ENCODE measurements at places on chromosomes 5 and 9.

GRCh38 chr9:10050016-10050415 is 562.8 kb downstream of the PTPRD start:
- peak; percentile 43 for DNase-seq

DNA sequence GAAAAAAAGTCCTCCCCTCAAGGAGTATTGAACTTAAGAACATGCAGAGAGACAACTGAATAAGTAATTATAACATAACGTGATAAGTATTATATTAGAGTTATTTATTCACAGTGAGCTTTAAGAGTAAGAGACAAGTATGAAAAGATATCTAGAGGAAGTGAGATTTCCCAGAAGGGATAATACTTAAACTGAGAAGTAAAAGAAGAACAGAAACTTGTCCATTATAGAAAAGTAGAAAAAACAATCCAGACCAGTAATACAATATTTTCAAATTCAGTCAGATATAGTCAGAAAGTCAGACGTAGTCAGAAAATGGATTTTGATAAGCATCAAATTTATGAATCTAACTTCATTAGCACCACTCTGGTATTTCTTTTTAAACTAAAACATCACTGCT is 613.0 kb upstream of the CCNG1 start:
- no peak for DNase-seq

DNA sequence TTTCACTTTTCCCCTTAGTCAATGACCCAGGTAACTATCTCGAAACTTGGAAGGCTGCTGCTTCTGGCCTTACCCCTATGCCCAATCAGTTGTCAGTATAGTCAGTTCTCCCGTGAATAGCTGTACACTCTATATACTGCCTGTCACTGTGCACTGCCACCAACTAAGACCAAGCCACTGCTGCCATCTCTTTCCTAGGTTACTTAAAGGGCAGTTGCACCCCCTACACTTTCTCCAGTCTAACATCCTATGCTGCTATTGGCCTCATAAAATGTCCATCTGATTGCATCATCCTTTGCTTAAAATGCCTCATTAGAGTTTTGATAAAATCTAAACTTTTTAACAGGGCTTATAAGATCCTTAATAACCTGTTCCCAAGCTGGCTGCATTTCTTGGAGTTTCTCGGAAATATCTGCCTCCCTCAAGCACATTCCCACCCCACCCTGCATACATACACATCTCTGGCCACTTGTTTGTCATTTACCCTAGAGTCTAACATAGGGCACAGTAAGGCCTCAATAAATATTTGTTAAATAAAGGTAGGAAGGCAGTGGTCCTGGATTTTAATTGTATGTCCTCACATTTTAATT is 32.8 kb upstream of the TNFAIP8 start:
- no peak for DNase-seq

DNA sequence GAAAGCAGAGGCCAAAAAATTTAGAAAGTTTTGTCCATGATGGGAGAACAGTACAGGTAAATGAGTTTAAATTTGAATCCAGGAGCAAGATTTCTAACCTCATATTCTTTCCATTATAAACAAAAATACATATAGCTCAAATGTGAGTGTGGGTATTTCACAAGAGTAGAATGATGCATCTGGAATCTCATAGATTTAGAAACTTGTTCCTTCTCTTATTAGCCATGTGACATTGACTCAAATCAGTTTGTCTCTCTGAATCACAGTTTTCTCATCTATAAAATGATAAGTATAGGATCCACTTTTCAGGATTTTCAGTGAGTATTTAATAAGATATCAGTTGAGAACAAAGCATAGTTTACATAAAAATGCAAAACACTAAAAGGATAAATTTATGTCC is 436.3 kb upstream of the PAPPA start:
- DNase-seq, result peak; percentile 64

- DNase-seq, result no peak
Measured at GRCh38 chr5:142059304-142059940, 46.6 kb upstream of the GNPDA1 start.

DNA sequence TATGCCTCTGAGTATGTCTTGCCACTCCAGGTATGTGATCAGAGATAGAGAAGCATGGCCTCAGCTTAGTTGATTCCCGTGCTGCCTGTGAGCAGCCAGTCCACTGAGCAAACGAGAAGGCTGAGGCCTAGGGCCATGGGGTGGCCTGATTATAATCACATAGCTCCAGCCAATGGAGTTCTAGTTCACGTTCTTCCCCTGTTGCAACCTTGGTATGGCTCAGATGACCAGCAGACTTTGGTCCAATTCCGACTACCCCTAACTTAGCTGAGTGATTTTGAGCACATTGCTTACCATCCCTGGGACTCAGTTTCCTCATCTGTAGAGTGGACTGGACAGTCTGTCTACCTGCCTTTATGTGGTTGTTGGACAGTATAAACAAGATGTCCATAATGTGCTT is 68.4 kb downstream of the PPARGC1B start:
- no peak for DNase-seq

DNA sequence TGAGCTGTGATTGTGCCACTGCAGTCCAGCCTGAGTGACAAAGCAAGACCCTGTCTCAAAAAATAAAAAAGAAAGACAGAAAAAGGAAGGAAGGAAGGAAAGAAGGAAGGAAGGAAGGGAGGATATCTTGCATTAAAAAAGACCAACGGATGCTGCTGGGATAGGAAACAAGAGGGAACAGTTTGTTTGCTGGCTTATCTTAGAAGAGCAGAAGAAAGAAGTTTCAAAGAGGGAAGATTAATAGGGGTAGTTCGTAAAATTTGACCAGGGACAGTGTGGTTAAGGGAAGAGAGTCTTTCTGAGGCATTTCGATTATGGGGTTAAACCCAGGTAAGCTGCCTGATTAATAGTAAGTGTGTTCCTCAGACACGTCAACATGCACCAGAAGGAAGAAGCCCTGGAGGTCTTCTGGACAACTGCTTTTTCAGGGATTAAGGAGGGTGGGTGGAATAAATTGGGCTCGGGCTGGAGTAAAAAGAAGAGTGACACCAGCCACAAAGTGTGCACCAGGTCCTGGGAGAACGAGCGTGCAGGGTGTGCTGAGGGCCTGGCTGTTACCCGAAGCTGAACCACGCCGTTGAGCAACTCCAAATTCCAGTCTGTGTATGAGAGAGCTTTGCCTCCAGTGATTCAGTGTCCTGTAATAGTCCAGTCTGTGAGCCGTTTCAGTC is 24.8 kb downstream of the FYB1 start:
- DNase-seq, result peak; percentile 72

GRCh38 chr5:156274453-156274852 is 52.5 kb upstream of the SGCD start:
- DNase-seq, result no peak

DNA sequence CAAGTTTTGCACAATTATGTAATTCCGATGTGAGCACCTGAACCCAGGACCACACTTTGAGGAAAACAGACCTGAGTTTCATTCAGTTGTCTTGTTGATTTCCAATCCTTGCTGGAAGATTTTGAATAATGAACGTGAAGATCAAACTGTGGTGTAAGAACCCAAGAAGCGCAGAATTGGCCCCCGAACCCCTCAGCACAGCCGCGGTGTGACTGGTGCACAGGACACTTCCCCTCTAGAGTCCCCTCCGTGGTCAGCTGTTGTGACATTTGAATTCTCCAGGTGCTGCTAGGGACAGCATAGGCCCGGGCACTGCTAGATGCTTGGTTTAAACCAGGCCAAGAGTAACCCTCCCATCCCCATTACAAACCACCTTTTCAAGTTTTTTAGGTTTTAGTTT is 1.7 kb downstream of the BRD3OS start:
- DNase-seq, result no peak

DNA sequence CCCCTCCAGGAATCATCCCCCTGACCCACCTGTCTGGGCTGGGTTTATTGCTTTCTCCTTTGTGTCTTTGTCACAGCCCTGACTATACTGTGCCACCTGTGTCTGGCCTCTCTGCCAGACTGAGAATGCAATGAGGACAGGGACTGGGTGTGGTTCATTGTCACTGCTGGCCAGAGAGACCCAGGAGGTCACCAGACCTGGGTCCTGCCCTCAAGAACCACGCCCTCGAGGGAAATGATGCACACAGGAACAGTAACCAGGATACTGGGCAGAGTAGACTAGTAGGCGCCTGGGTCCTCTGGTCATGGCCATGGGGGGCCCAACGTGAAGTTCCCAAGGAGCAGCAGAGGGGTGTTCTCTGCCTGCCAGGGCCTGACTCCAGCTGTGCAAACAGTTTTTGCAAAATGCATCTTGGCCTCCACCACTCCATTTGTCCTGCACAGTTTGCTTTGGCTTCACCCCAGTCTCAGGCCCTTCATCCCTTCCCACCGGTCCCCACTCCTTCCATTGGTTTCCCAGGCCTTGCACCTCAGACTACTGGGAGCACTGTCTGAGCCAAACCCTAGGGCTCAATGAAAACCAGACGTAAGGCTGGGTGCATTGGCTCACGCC is 17.8 kb downstream of the RGS3 start:
- DNase-seq, result no peak

DNA sequence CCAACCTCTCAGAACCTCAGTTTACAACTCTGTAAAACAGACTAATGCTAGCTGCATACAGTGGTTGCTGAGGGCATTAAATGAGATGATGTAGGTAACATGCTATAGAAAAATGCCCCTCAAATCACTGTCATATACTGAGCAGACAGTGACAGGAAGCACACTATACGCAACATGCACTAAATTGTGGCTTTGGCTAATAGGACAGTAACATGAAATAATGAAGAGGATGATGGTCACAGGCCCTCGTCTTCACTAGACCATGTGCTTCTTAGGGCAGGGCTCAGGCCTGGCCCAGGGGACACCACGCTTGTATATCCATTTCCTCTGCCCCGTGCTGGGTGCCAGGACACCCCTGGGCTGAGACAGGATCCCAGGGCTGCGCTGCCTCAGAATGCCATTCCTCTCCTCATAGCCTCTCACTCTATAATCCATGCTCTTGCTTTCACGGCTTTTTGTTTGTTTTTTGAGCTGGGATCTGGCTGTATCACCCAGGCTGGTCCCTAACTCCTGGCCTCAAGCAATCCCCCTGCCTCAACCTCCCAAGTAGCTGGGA is 18.9 kb downstream of the CSF1R start:
- DNase-seq, result no peak

- no peak for DNase-seq
Measured at GRCh38 chr5:128464596-128464995, 73.4 kb downstream of the FBN2 start.

DNA sequence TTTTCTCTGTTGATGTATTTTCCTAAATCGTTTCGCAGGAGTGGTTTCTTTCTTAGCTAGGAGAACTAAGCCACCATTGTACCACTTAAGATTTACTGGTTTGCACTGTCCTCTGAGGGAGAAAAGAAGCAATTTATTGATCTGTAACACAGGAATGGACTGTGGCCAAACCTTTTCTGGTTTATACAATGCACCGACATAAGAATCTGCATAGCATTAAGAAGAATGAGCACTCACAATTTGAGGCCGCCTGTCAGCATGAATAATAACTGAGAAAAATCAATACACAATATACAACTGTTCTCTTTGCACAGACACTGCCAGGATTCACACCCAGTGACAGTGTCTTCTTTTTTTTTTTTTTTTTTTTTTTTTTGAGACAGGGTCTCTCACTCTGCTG is 168.6 kb upstream of the DMRT1 start:
- no peak for DNase-seq

GRCh38 chr9:29214154-29214689 is 1640.9 kb upstream of the C9orf72 start:
- no peak for DNase-seq

DNA sequence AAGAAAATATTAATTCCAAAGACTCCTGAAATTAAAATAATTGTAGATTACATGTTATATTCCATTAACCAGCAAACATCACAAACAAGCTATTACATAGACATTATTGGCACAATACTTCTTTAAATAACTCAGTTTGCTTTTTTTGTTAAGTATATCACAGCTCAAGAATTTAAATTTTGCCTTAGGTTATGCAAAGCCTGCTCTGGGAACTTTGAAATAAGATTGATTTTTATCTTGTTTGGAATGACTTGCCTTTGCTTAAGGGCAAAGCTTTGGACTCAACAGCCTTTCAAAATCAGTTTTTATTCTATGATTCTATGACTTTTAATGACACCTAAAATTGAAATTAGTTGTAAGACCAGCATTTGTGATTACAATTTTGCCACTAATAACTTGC is 78.2 kb downstream of the ALDH7A1 start:
- DNase-seq, result no peak

GRCh38 chr5:82356808-82357671 is 78.9 kb upstream of the RPS23 start:
- peak; percentile 100 for DNase-seq

- DNase-seq, result peak; percentile 86
Measured at GRCh38 chr5:145484158-145484557, 351.0 kb downstream of the PRELID2 start.

DNA sequence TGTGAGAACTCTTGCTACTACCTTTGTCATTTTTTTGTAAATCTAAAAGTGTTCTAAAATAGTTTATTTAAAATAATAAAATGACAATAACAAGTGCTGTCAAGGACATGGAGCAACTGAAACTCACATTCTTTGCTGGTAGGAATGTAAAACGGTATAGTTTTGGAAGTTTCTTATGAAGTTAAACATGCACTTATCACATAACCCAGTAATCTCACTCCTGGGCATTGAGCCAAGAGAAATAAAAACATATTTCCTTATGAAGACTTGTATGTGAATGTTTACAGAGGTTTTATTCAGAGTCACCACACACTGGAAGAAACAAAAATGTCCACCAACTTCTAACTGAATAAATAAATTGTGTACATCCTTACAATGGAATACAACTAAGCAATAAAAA is 46.0 kb upstream of the COL15A1 start:
- peak; percentile 70 for DNase-seq

- DNase-seq, result no peak
Measured at GRCh38 chr9:16848179-16848578, 22.3 kb downstream of the BNC2 start.

DNA sequence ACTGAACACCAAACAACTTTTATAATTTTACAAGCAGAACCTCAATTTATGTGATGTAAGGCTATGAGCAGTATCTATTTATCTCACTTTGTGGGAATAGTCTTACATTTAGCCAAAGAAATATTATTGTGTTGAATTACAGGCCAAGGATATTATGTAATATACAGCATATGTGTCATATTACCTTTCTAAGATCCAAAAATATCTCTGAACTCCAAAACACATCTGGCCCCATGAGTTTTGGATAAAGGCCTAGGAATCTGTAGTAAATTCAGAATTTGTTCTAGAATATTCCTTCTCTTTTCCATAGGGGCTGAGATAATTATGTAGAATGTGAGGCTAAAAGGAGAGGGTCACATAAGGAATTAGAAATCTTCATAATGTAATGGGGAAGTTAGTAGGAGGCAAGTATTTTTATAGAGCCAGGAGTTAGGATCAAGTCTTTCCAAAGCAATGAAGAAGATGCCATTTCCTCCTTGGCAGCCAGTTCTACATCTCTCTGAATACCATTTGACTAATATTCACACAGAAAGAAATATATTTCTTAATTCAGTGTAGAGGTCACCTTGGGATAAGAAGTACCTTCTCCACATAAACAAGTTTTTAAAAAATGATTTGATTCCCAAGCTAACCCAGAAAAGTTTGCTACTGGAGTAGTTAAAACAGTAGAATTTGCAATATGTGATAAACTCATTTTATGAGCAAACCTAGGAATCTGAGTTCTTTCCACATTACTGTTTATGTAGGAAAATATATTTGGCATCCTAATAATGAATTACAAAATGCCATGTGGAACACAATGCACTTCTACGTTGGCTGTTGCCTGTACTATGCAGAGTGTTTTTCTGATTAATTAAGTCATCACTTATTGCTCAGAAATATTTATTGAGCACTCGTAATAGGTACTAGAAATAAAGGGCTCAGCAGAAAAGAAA is 20.3 kb upstream of the GRAMD2B start:
- DNase-seq, result no peak
